ENCODE measurements at places on chromosomes 4 and X. TPM values are rescaled to one million over a fixed set of nuclear protein-coding genes. Genes with fewer than 3 reads are reported as not detected.

BRS3 gene
- not detected for total RNA-seq

LGI2 gene
- not detected for total RNA-seq

PTCHD1 gene
- not detected for total RNA-seq

SEPTIN6 gene
- total RNA-seq = 206 TPM

DUSP21 gene
- total RNA-seq = not detected

DAPP1 gene
- total RNA-seq = 13.3 TPM

FRMPD3 gene
- 0.12 TPM for total RNA-seq

HERC5 gene
- total RNA-seq = 10.3 TPM

TIMM17B gene
- total RNA-seq = 52.1 TPM

P2RY8 gene
- 139 TPM for total RNA-seq

CETN2 gene
- total RNA-seq = 6.9 TPM

ASB5 gene
- total RNA-seq = not detected

FGA gene
- 6.9 TPM for total RNA-seq
